PC-3 (cell line): ENCODE measurements at places on chromosomes 5 and 9. TPM values are rescaled to one million over a fixed set of nuclear protein-coding genes. Genes with fewer than 3 reads are reported as not detected.

TMEM141 gene
- 94.6 and 101 TPM in 2 replicates for total RNA-seq

NLN gene
- total RNA-seq = 7.9 and 13.6 TPM in 2 replicates

DNA sequence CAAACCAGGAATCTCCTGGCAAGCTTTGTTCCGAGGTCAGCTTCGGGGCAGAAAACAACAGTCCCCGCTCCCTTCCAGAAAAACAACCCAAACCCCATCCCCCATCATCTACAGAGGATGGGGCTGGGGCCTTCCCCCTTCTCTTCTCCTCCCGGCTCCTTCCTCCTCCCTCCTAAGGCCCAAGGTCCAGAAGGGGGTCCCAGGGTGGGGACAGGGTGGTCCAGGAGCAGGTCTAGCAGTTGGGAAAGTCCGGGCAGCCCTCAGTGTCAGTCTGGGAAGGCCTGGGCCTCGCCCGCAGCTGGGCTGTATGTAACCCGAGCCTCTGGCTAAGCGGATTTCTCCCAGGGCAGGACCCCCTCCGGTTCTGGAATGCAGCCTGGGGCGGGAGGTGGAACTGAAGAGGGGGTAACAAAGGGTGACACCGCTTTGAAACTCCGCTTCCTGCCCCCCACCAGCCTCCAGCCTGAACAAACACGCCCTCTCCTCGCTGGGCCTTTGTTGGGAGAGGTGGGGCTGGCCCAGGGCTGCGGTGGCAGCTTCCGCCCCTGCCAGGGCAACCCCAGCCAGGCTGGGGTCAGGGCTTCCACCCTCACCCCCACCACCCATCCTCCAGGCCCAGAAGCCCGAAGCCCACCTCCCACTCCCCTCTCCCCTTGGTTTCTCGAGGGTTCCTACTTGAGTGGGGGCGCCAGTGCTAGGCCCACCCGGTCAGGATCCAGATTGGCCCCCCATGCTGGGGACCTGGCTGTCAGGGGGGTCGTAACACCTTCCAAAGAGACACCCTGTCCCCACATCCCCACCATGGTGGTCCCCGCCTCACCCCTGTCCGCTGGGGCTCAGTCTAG lies 63.5 kb downstream of the C9orf50 start:
- no peak overlapping the region for H3K4me3 ChIP-seq
- no peaks in the 10 kb centered on the region for H3K27me3 ChIP-seq
- no peak overlapping the region for H3K27ac ChIP-seq
- H3K4me1 ChIP-seq = no peaks in the 10 kb centered on the region
- no peaks in the 10 kb centered on the region for H3K36me3 ChIP-seq
- DNase-seq = no peak

GRCh38 chr5:71943874-71944273 lies 163.4 kb upstream of the MAP1B start:
- DNase-seq = no peak
- no peaks in the 10 kb centered on the region for H3K27me3 ChIP-seq
- H3K27ac ChIP-seq = no peak overlapping the region
- H3K36me3 ChIP-seq = no peaks in the 10 kb centered on the region
- H3K4me1 ChIP-seq = peaks cover under 1% of the 10 kb centered on the region; the same call in 1 of the 2 replicates

GRCh38 chr9:80605793-80606192 lies 1034.0 kb downstream of the TLE4 start:
- DNase-seq = no peak
- H3K4me1 ChIP-seq = no peaks in the 10 kb centered on the region
- H3K27me3 ChIP-seq = no peaks in the 10 kb centered on the region

DNA sequence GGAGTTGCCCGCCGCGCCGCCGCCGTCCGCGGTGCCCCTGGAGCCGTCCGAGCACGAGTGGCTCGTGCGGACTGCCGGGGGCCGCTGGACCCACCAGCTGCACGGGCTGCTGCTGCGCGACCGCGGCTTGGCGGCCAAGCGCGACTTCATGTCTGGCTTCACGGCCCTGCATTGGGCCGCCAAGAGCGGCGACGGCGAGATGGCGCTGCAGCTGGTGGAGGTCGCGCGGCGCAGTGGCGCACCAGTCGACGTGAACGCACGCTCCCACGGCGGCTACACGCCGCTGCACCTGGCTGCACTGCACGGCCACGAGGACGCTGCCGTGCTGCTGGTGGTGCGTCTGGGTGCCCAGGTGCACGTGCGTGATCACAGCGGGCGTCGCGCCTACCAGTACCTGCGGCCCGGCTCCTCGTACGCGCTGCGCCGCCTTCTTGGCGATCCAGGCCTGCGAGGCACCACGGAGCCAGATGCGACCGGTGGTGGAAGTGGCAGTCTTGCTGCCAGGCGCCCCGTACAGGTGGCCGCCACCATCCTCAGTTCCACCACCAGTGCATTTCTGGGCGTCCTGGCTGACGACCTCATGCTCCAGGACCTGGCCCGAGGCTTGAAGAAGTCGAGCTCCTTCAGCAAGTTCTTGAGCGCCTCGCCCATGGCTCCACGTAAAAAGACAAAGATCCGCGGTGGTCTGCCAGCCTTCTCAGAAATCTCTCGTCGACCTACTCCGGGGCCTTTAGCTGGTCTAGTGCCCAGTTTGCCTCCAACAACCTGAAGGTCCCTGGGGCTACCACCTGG lies 1.6 kb downstream of the SOWAHA start:
- peaks cover 5% of the 10 kb centered on the region; the same call in 1 of the 2 replicates for H3K4me1 ChIP-seq
- H3K36me3 ChIP-seq = no peaks in the 10 kb centered on the region
- DNase-seq = no peak
- H3K4me3 ChIP-seq = no peak overlapping the region

- peak; percentile 96 for DNase-seq
- H3K4me3 ChIP-seq = peak overlapping the region; percentile 32; the same call in 1 of the 2 replicates
- H3K27me3 ChIP-seq = no peaks in the 10 kb centered on the region
- H3K27ac ChIP-seq = peak overlapping the region; percentile 68
- H3K4me1 ChIP-seq = peaks cover 26% of the 10 kb centered on the region
- H3K36me3 ChIP-seq = no peaks in the 10 kb centered on the region
Observed at GRCh38 chr9:127336506-127337352, 60.2 kb upstream of the SLC2A8 start.

DNA sequence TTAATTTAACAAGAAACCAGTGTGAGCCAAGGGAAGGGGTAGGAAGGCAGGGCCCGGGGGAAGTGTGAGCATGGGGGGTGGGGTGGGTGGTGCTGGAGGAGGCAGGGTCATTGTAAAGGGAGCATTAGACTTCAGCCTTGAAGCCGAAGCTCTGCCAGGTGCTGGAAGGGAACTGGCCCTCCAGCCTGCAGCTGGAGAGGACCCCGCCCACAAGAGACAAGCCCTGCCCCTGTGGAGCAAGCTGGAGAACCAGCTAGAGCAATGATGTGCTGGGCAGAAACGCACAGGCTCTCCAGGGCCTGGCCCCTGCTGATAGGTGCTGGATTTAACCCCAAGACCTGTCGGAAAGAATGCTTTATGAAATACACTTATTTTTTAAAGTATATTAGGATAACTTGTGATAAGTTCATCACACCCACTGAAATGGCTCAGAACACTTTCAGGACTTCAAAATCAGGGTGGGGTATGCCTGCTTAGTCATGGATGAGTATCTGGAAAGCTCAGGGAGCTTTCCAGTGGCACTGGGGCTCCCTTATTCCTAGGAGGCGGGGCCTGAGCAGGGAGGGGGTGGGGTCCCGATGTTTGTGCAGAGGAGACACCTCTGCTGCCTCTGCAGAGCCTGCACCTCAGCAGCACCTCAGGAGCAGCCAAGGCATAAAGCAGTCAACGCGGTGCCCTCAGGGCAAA lies 27.1 kb downstream of the UBE2QL1 start:
- DNase-seq = peak; percentile 50
- peaks cover 23% of the 10 kb centered on the region for H3K4me1 ChIP-seq
- no peak overlapping the region for H3K4me3 ChIP-seq
- no peaks in the 10 kb centered on the region for H3K27me3 ChIP-seq
- H3K36me3 ChIP-seq = no peaks in the 10 kb centered on the region

DNA sequence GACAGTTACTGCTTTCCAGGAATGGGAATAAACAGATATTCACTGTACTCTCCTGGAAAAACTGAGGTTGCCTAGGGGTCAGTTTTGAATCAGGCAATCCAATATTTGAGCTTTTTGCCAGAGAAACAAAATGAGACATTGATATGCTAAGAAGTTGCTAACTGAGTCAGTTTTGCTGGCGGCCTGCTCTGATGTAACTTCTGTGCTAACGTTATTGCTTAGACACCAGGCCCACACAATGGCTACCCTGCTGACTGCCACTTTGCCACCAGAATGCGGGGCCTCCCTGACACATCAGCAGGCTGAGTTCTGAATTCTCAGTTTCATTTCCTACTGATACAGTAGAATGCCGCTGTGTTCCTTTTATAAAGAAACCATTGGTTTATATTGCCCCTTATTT lies 18.2 kb upstream of the ZNF618 start:
- H3K36me3 ChIP-seq = no peaks in the 10 kb centered on the region
- H3K27me3 ChIP-seq = peaks cover 5% of the 10 kb centered on the region; the same call in 1 of the 2 replicates
- no peak overlapping the region for H3K4me3 ChIP-seq
- no peak overlapping the region for H3K27ac ChIP-seq
- no peaks in the 10 kb centered on the region for H3K4me1 ChIP-seq
- DNase-seq = no peak

DNA sequence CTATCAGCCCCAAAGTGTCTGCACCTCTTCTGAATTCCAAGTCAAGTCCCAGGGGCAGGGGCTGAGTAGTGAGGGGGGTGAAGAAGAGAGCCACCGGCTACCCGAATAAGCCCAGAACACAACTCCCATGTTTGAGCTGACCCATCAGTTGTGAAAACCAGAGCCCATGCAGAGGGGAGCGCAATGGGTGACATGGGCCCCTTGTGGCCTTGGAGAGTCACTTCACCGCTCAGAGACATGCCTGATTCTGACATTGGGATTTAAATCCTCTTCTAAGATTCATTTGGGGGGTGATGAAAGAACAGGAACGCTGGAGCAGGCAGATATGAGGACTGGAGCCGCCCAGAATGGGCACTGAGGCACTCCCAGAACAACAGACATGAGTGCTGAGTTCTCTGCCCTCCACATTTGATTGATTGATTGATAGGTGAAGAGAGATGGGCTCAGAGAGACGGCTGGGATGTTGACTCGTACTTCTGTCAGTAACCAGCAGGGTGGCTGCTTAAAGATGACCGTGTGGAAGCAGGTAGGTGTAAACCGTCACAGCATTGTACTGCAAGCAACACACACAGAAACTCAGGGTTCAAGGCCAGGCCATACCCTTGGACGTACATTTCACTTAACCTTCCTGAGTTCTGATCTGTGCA lies 74.3 kb downstream of the GPR21 start:
- DNase-seq = no peak
- H3K36me3 ChIP-seq = peaks cover 4% of the 10 kb centered on the region; the same call in 1 of the 2 replicates
- no peaks in the 10 kb centered on the region for H3K4me1 ChIP-seq
- H3K4me3 ChIP-seq = no peak overlapping the region
